ENCODE measurements at places on chromosomes 1 and 21.

- DNase-seq = no peak
Observed at GRCh38 chr1:93815366-93816110, 63.5 kb downstream of the DNTTIP2 start.

DNA sequence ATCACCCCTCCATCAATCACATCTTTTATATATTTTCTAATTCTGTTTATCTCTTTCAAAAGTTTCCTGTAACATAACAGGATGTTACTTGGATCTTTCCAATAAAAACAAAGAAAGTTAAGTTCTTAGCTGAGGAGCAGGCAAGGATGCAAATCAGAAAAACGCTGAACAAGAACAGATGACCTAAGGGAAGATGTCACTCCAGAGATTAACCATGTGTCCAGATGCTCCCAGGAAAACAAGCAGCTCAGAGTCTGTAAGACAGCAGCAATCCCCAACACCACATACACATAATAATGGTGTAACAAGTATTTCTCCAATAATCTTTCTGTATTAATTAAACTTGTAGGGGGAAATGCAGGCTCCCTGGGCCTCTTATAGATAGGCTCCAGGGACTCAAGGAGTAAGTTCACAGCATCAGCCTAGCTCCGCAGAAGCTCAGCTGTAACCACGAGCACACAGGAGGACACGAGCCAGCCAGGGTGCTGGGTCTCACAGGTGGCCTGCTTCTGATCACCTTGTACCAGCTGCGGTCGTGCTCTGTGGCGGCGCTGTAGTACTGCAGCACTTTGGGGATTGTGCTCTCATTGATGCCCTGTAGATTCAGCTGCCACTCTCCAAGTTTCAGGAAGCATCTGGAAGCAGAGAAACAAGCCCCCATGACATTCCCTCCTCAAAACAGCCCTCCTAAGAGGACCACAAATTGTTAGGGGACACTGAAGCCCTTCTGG, 33.1 kb upstream of the EXOSC10 start:
- no peak for DNase-seq

- peak; percentile 85 for DNase-seq
Observed at GRCh38 chr1:222617367-222617951, 438 bp upstream of the MIA3 start.

- no peak for DNase-seq
Observed at GRCh38 chr1:154863315-154864174, 6.5 kb downstream of the KCNN3 start.

GRCh38 chr1:8822373-8823294, 5.2 kb upstream of the RERE start:
- DNase-seq = no peak

DNA sequence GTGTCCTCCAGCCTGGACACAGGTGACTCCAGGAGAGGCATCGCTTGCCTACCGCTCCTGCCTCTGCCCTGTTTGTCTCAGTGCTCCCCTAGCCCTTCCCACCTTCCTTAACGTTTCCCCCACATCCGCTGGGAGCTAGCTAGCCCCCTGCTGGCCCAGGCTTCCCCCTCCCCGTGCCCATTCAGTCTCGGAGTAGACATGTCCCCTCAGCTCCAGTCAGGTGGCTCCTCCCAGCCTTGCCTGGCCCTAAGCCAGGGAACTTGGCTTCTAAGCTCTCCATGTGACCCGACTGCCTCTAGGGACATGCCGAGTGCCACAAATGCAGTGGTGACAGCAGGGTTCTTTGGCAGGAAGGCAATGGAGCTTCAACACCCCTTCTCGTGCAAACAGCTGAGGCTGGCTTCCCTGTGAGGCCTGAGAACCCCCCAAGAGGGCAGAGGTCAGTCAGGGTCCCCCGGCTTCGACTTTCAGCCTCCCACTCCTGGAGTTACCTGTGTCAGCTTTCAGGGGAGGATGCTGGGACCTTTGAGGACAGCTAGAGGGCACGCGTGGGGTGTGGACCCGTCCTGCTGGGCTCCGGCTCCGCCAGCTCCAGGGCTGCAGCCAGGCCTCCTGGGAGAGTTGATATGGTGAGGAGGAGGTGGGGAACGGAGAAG, 16.2 kb downstream of the DRAXIN start:
- DNase-seq = no peak

GRCh38 chr1:234619071-234619480, 9.1 kb upstream of the IRF2BP2 start:
- no peak for DNase-seq

GRCh38 chr1:181089017-181089675, 646 bp downstream of the IER5 start:
- no peak for DNase-seq

GRCh38 chr1:194469282-194469681, 1282.9 kb upstream of the B3GALT2 start:
- no peak for DNase-seq

GRCh38 chr21:45571641-45572040, 29.4 kb upstream of the SLC19A1 start:
- DNase-seq = no peak

DNA sequence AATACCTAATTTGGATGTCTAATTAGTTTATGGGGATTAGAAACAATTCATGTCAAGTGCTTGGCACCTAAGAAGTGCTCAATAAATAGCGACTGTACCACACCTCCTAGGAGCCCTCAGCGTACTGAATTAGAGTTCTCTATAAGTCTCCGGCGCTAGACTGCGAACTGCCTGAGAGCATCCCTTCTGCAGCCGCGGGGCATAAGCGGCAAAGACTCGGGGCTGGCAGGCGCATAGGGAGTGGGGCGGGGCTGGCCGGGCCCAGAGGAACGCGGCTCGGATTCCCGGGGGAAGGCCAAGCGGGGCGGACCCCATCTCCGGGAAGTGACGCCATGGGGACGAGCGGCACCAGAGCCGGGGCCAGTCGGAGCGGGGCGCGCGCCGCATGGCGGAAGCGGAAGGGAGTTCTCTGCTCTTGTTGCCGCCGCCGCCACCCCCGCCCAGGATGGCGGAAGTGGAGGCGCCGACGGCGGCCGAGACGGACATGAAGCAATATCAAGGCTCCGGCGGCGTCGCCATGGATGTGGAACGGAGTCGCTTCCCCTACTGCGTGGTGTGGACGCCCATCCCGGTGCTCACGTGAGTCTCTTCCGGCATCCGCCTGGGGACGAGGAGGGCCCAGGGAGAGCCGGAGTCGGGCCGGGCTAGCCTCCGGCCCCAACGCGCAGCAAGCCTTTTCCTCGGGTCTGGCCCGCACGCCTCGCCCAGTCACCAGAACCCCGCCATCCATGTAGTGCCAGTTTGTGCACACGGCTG, at the start of gene TMEM222:
TSS of gene TMEM222 (plus strand) at position 351 of the 756 bp plus-strand sequence. CDS start at position 386, 35 bp downstream.
- peak; percentile 95 for DNase-seq

DNA sequence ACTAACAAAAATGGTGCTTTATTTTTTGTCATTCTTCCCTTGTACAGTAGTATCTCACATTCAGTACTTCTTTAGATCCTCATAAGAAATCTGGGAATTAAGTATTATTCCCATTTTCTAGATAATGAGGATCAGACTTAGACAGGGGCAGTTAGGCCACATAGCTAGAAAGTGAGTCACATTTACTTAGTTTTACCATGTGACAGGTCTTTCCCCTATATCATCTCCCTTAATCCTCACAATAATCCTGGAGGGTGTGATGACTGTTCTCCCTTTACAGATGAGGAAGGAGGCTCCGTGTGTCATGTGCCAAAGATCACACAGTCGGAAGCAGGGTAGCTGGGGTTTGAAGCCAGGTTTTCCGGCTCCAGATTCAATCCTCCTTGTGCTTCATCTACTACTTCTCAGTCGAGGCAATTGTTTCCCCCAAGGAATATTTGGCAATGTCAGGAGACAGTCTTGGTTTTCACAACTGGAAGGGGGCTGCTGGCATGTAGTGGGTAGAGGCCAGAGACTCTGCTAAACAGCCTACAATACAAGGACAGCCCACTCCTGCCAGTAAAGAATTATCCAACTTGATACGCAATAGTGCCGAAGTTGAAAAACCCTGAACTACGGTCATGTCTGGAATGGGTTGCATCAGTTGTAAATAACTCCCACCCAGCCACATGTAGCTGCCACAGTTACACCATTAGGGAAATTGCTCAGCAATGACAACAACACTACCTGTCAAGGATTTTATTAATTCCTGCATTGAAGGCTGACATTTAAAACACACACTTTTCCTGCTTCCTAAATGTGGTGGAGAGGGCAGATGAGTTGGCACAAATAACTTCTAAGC, 54.5 kb downstream of the C8B start:
- no peak for DNase-seq

DNA sequence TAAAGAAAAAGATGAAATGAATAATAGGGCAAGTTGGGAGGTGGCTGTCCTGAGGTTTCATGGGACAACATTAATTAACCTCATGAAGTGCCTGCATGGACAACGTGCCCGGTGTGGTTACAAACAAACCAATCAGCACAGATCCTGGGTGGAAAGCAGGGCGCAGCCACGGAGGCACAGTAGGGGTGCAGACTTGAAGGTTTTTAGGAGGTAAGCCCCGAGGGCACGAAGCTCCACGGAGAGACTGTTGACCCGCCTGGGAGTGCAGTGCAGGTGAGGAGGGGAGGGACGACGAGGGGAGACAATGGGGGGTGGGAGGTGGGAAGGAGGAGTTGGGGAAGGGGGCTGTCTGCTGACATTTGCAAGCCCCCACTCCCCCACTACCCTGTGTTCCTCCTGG, 2.3 kb upstream of the RIPK4 start:
- no peak for DNase-seq

DNA sequence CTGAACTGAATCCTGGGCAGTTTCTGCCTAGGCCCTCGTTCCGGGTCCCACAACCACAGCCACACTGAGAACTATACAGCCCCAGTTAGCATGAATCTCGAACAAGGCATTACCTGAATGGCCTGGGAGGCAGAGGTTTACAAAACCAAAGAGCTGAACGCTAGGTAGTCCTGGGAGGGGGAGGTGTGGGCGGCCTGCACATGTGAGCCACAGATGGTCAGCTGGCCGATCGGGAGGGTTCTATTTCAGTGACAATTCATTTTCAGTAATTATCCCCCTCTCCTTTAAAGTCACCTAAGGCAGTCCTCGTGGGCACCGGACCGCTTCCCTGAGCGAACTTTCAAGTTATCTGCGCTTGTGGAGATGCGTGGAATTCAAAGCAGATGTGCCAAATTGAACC, 111.9 kb downstream of the GLIS1 start:
- DNase-seq = no peak

- no peak for DNase-seq
Observed at GRCh38 chr21:18235545-18235944, 9.1 kb upstream of the CHODL start.

GRCh38 chr1:46084553-46085451, 47.6 kb downstream of the PIK3R3 start:
- no peak for DNase-seq

DNA sequence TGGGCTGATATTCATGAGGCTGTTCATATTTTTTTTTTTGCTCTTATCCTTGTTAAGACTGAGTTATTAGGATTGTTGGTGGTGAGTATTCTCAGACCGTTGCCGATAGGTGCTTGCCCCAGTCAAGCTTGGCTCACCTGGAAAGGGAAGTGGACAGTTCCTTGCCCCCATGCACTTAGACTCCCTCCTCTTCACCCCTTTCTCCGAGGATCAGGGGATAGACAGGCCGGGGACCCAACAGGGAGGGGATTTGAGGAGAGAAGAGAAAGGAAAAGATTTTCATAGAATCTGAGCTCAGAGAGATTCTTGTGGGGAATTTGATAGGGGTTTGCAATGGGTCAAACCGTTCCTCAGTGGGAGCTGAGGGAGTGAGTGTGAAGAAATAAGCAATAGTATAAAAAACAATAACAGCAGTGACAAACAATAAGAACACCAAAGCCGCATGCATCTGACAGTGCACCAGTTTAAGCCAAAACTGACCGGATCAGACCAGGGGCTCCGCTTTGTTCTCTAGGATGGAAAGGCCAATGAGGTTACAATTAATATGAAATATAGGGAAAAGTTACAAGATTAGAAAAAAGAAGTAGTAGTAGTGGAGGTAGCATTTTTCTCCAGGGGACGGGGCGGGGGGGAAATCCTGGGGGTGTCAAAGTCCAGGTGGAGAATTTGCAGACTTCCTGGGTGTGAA, 8.9 kb downstream of the PAX7 start:
- DNase-seq = no peak

DNA sequence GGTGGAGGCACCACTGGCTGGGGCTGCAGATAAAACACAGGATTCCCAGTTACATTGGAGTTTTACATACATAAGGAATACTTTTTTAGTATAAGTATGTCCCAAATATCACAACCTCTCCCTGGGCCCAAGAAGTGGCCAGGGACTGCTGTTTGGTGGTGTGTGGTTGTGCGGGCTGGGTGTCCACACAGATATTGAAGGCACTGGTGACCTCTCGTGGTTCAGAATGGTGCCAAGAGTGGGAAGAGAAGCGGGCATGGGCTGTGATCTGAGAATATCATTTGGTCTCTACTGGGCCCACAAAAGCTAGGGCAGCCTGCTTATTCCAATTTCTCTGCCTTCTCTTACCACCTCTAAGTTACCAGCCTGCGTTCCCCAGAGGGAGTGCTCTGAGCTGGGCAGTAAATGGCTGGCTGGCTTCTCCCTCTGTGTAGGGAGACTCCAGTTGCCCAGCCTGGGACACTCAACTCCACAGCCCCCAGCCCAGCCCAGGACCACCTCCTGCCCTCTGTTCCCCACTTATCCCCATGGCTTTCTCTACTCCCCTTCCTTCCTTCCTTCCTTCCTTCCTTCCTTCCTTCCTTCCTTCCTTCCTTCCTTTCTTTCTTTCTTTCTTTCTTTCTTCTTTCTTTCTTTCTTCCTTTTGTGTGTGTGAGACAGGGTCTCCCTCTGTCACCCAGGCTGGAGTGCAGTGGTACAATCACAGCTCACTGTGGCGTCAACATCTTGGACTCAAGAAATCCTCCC, 42.8 kb upstream of the RD3 start:
- DNase-seq = no peak

DNA sequence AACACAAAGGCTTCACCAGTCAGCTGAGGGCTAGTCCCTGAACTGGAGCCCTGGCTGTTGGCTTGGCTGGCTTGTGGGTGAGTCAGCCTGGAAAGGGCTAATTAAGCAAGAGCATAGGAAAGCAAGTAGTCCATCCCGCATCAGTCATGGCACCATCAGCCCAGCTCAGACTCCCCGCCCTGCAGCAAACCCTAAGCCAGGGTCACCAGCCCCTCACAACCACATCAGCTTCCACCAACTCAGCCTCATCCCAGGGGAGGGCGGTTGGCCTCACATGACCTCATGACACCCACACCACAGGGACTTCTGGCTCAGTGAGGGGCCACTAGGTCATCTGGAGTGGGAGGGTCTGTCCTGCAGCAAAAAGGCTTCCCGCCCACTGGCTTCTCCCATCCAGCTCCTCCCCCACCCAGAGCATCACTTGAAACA, 7.0 kb upstream of the SPATC1L start:
- no peak for DNase-seq

- DNase-seq = no peak
Observed at GRCh38 chr1:24319312-24319863, at the start of gene GRHL3. TSS of gene GRHL3 (plus strand) at chr1:24319357. CDS start at chr1:24319552, 195 bp downstream.

GRCh38 chr1:82586473-82586872, 785.7 kb downstream of the ADGRL2 start:
- no peak for DNase-seq

- DNase-seq = no peak
Observed at GRCh38 chr1:206633708-206634121, 1.6 kb upstream of the DYRK3 start.

DNA sequence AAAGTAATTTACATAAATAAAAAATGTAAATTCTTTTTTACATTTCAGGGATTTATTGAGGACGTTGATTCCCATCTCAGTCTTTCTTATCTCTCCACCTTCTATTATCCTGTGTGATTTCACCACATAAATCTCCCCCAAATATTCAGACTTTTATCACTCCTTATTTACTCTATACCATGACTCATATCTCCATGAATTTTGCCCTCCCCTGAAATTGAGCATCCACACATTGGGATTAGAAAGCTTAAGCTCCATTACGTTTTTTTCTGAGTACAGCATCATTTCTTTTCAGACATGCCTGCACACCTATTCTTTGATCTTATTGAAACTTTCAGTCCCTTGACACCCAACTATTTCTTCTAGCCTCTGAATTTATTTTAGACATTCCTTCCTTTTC, 111.2 kb downstream of the IFI44 start:
- no peak for DNase-seq

Data from activated CD4-positive, alpha-beta T cell treated with anti-CD3 and anti-CD28 coated beads, Interleukin-2, amount 50 U/mL, for 24 hours (primary cell).